Daoy (cell line): ENCODE measurements at places on chromosomes 16 and 17.

DNA sequence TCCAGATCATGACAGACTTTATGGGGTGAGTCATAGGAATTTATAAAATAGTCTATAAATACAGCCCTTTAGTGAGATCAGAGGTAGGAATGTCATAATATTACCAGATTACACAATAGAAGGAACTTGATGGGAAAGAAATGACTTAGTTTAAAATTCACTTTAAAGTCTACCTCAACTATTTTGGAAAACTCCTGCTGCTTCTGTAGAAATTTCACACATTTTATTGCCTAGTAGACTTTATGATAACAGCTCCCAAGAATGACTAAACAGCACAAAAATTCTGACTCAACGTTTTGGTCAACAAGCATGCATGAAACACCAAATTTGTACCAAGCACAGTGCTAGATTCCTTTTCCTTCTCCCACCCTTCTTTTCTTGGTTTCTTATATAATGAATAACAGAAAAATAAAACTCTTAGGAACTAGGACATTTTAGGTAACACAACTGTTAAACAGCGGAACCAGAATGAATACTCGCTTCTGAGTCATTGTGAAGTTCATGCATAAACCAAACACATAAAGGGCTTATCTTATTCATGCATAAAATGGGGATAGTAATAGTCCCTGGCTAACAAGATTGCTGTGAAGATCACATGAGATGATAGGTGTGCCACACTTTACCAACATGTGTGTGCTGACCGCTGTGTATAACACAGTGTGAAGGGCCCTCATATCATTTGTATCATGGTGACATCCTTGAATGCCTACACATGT lies 243.9 kb downstream of the CDH8 start:
- no peak for DNase-seq

GRCh38 chr16:9955677-9956076 lies 226.6 kb downstream of the GRIN2A start:
- no peak for DNase-seq

DNA sequence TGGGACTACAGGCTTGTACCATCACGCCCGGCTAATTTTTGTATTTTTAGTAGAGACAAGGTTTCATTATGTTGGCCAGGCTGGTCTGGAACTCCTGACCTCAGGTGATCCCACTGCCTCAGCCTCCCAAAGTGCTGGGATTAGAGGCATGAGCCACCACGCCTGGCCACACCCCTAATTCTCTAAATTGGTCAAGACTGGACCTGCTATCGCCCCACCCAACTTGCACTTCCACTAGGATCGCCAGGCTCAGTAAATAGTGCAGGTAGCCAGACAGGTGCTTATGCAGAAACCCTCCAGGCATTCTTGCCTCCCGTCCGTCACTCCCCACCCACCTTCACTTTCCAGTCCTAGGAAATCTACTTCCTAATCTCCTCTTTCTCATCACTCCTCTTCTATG lies 481.4 kb upstream of the EEF2KMT start:
- no peak for DNase-seq

DNA sequence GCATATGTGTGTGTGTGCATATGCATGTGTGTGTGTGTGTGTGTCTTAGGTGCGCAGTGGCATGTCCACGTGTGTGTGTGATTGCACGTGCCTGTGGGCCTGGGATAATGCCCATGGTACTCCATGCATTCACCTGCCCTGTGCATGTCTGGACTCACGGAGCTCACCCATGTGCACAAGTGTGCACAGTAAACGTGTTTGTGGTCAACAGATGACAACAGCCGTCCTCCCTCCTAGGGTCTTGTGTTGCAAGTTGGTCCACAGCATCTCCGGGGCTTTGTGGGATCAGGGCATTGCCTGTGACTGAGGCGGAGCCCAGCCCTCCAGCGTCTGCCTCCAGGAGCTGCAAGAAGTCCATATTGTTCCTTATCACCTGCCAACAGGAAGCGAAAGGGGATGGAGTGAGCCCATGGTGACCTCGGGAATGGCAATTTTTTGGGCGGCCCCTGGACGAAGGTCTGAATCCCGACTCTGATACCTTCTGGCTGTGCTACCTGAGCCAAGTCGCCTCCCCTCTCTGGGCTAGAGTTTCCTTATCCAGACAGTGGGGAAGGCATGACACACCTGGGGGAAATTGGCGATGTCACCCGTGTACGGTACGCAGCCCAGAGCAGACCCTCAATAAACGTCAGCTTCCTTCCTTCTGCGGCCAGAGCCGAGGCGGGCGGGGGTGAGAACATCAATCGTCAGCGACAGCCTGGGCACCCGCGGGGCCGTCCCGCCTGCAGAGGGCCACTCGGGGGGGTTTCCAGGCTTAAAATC lies 47.6 kb downstream of the IL21R start:
- no peak for DNase-seq

GRCh38 chr17:41982026-41982760 lies 15.6 kb downstream of the CNP start:
- DNase-seq: no peak

- peak; percentile 66 for DNase-seq
These were observed 17.1 kb upstream of the C17orf113 start for GRCh38 chr17:42067371-42068091.

DNA sequence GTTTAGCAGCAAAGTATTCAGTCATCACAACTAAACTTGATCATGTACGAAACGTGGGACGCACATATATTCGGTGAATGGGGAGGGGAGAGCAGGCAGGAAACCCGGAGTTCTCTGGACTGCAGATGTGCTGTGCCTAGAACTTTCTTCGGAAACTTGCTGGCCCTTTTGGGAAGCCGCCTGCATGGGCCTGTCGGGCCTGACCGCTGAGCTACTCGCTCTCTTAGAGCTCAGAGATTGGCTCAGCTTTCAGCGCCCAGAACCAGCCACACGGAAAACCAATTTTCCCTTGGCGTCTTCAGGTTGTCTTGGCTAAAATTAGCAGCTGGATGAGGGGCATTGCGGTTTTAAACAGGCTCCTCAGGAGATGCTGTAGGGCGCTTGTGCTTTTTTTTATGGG lies 38.1 kb downstream of the ZDHHC7 start:
- no peak for DNase-seq

- no peak for DNase-seq
These were observed 20.7 kb downstream of the ADAP2 start for GRCh38 chr17:30942308-30943079.

GRCh38 chr17:31678431-31678830 lies 180.6 kb downstream of the COPRS start:
- peak; percentile 49 for DNase-seq

DNA sequence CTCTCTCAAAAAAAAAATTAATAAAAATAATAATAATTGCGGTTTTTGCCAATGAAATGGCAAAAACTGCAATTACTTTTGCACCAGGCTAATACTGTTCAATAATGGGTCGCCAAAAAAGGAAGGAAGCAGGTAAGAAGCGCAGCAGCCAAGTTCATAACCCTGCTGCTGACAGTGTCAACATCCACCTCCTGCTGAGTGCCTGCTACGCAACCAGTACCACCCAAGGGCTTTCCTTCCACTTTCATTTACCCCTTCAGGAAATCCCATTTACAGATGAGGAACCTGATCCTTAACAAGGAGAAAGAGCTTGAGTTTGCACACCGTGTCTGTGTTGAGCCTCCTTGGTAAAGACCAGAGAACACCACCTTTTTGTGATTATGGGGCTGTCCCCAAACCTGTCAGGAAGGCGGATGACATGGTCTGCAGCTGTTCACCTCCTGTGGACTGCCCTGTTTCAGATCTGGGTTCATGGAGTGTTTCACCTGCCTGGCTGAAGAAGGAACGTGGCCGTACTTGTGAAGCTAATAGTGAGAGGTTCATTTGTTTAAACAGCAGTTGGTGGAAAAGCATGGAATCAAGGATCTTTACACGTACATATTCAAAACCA lies 378.0 kb downstream of the SLC39A11 start:
- peak; percentile 69 for DNase-seq

DNA sequence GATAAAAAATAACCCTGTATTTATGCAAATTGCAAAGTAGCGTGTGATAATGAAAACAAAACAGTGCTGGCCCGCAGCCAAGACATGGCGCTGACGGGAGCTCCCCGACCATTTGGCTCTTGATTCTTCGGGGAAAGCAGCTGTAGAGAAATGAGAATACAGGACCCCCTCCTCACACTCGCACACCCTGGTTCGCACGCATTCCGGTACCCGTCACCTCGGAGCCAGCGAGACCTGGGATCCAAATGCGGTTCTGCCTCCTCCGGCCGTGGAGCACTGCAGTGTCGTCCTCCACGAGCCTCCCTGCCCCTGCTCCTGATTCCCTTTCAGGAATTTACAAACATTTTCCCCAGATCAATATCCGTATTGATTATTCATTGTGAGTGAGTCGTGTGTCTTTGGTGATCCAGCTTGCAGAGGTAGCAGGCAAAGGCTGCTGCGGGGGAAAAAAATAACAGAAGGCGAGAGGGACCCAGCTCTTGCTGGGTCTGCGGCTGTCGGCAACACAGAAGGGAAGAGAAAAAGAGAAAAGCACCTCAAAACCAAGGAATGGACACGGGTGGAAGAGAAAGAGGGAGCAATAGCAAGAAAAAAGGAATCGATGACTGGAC lies 184.1 kb upstream of the ZFHX3 start:
- peak; percentile 4 for DNase-seq

GRCh38 chr16:86041807-86042206 lies 142.8 kb downstream of the IRF8 start:
- DNase-seq: no peak

GRCh38 chr17:81178136-81179091 lies 12.4 kb upstream of the AATK start:
- DNase-seq: no peak

- DNase-seq: no peak
These were observed 24.5 kb downstream of the CDK5RAP3 start for GRCh38 chr17:47995241-47995935.

DNA sequence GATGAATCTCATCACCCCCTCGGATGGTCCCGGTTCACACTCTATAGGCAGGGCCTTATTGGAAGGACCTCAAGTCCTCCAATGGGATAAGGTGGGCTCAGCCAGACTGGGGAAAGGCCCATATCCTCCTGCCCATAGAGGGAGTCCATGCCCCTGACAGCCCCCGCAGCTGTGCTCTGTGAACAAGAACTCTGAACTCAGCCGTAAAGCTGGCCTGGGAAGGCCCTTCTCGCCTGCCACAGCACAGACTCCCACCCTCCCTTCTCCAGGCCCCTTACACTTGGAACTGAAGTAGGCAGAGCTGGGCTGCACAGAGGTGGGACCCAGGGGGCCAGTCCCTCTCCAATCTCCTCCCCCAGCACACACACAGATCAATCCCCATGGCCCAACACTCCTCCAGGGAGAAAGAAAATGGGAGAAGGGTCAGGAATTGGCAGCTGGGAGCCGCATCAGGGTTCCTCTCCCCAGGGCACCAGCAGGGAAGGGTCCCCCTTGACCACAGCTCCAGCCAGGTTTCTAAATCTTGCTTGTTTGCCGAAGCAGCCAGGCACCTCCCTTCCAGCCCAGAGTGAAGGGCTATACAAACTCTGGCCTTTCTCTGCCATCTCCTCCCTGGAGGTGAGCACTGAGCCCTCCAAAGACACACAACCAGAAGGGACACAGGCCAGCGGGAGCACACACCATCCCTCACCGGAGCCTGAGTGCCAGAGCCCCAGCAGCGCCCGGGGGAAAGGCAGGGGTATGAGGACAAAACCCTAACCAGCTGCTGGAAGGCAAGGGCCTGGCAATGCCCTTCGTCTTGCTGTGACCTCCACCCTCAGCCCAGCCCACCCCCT lies 454.1 kb downstream of the SOX9 start:
- no peak for DNase-seq

DNA sequence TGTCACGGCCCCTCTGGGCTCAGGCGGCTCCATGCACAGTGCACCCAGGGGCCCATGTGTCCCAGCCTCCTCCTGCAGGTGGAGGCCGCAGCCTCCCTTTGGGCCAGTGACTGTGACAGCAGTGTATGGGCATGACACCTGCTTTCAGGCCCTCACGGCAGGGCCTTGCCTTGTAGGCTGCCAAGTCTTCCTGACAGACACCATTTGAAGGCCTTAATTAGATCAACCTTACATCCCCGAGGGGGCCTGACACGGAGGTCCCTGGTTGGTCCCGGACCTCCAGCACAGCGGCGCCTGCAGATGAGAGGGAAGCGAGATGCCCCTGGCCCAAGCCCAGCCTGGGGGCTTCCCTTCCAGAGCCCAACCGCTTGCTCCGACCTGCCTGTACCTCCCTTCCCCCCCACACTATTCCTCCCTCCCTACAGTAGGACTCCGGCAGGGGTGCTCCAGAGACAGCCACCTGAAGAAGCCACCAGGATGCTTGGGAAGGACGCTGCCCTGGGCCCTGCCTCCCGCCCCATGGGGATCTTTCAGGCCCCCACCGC lies 31.9 kb downstream of the BAIAP2 start:
- no peak for DNase-seq

GRCh38 chr16:85480727-85481101 lies 132.4 kb upstream of the GSE1 start:
- no peak for DNase-seq

DNA sequence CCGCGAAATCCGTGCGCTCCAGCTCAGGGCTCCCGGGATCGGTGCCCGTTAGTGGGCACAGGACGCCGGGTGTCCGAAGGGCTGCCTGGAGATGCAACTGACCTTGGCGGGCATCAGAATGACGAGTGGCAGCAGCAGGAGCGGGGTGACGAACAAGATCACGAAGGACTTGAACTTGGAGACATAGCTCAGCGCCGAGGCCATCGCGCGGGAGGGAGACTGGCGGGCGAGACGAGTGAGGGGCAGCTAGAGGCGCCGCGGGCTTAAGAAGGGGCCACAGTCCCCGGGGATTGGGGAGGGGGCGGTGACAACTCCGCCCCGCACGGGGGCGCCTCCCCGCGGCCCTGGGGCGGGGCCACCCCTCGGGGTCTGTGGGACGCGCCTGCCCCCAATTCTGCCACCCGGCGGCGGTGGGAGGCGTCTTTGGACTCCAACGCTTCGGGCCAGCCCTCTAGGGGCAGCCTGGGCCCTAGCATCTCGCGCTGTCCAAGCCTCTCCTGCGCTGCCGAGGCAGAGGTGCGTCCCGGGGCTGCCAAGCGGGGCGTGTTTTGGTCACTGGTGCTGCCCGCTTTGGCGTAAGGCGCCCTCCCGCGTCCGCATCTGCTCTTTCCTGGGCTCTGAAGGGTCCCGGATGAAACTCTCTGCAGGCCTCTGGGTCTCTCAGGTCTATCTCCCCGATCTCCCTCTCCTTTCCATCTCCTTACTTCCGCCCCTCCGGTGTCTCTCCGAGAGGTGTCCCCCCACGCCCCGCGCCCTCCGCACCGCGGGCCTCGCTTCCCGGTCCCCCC lies at the start of gene SLC13A5:
SLC13A5 (minus strand) TSS at position 240 of the 788 bp plus-strand sequence; CDS start at position 204, 36 bp downstream.
- DNase-seq: peak; percentile 18

DNA sequence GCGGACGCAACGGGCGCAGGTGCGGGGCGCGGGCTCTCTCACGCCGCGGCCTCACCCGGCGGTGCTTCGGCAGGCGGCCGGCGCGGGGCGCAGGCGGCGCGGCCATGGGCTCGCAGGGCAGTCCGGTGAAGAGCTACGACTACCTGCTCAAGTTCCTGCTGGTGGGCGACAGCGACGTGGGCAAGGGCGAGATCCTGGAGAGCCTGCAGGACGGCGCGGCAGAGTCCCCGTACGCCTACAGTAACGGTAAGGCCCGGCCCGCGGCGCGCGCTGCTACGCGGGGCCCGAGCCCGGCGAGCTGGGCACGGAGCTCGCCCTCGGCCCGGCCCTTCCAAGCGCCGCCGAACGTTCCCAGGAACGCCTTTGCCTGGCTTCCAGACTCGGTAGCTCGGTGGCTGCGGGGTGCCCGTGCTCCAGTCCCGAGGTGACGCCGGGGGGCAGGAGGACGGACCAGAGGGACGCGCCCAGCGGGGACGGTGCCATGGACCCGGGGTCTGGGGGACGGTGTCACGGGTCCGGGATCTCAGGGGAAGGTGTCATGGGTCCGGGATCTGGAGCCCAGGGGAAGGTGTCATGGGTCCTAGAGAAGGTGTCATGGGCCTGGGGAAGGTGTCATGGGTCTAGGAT lies 435 bp downstream of the RAB40C start:
- DNase-seq: no peak

GRCh38 chr17:17835415-17836249 lies 1.2 kb downstream of the SREBF1 start:
- no peak for DNase-seq
